ENCODE measurements at places on chromosomes 7 and 10. TPM values are rescaled to one million over a fixed set of nuclear protein-coding genes. Genes with fewer than 3 reads are reported as not detected.

DNA sequence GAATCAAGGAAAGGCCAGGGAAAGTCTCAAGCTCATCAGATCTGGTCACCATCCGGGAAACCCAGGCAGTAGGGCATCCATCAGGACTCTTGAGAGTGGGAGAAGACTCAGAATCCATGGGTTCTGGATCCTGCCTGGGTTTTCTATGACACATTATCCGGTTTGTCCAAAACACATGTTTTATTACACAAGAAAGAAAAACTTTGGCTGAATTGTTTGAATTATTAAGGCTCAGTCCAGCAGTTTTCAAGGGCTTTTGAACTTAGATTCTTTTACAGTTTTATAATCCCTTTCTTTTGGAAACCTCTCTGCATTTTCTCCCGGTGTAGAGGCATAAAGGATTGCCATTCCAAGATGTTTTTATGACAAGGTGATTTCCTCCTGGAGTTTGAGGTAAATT, 528.5 kb upstream of the MGMT start:
- H3K4me1 ChIP-seq, result no peaks in the 10 kb centered on the region
- no peaks in the 10 kb centered on the region for H3K27me3 ChIP-seq
- H3K36me3 ChIP-seq, result no peaks in the 10 kb centered on the region
- no peak overlapping the region for H3K4me3 ChIP-seq
- no peak overlapping the region for H3K27ac ChIP-seq

- no peak overlapping the region for H3K4me3 ChIP-seq
- no peaks in the 10 kb centered on the region for H3K27me3 ChIP-seq
- no peak for DNase-seq
- no peaks in the 10 kb centered on the region for H3K4me1 ChIP-seq
- H3K27ac ChIP-seq, result no peak overlapping the region
- H3K36me3 ChIP-seq, result no peaks in the 10 kb centered on the region
Observed at GRCh38 chr7:112372101-112372500, 78.2 kb upstream of the IFRD1 start.

- DNase-seq, result no peak
- H3K4me3 ChIP-seq, result no peak overlapping the region
- no peaks in the 10 kb centered on the region for H3K27me3 ChIP-seq
- no peaks in the 10 kb centered on the region for H3K4me1 ChIP-seq
Observed at GRCh38 chr10:90424730-90425129, 433.1 kb downstream of the HTR7 start.

- no peaks in the 10 kb centered on the region for H3K4me1 ChIP-seq
- no peak overlapping the region for H3K4me3 ChIP-seq
- H3K36me3 ChIP-seq, result no peaks in the 10 kb centered on the region
Observed at GRCh38 chr10:70462349-70462984, 16.1 kb upstream of the PALD1 start.

DNA sequence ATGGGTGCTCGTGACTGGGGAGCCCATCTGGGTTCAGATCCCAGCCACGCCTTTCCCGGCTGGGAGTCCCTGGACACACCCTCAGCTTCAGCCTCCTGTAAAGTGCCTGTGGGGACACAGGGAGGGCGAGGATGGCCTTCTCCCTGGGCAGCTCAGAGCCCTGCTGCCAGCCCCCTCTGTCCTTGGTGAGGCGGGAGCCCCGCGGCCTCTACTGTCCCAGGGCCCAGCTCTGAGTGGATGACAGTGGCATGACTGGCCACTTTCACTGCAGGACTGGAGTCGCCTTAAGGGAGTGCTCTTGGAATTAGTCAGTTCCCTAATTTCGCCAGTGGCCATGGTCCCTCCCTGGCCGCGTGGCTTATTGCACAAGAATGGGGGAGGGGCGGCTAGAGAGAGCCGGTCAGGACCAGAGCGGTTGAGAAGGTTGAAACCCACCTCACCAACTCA, 4.6 kb downstream of the BRI3 start:
- H3K4me3 ChIP-seq, result no peak overlapping the region
- peak overlapping the region; percentile 9 for H3K27ac ChIP-seq
- peak; percentile 30 for DNase-seq
- H3K36me3 ChIP-seq, result peaks cover 6% of the 10 kb centered on the region

- no peak overlapping the region for H3K4me3 ChIP-seq
- no peaks in the 10 kb centered on the region for H3K36me3 ChIP-seq
- peaks cover 5% of the 10 kb centered on the region for H3K27me3 ChIP-seq
- H3K27ac ChIP-seq, result no peak overlapping the region
- no peak for DNase-seq
- H3K4me1 ChIP-seq, result peaks cover 18% of the 10 kb centered on the region
Observed at GRCh38 chr10:132400041-132400546, 3.1 kb downstream of the PWWP2B start.

DNA sequence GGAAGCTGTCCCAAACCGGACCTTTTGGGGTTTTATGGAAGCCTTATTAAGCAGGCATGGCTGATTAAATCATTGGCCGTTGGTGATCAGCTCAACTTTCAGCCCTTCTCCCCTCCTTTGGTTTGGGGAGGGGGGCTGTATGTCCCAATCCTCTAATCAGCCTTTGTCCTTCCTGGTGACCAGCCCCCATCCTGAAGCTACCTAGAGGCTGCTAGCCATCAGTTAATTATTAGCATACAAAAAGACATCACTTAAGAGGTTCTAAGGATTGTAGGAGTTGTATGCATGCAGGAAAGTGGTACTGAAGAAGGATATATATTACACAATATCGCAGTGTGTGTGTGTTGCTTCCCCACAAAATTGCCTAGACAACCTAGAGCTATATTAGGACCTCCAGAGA, 553.3 kb upstream of the FZD8 start:
- no peak for DNase-seq
- H3K27me3 ChIP-seq, result no peaks in the 10 kb centered on the region
- H3K4me1 ChIP-seq, result no peaks in the 10 kb centered on the region
- H3K27ac ChIP-seq, result no peak overlapping the region
- H3K4me3 ChIP-seq, result no peak overlapping the region

DNA sequence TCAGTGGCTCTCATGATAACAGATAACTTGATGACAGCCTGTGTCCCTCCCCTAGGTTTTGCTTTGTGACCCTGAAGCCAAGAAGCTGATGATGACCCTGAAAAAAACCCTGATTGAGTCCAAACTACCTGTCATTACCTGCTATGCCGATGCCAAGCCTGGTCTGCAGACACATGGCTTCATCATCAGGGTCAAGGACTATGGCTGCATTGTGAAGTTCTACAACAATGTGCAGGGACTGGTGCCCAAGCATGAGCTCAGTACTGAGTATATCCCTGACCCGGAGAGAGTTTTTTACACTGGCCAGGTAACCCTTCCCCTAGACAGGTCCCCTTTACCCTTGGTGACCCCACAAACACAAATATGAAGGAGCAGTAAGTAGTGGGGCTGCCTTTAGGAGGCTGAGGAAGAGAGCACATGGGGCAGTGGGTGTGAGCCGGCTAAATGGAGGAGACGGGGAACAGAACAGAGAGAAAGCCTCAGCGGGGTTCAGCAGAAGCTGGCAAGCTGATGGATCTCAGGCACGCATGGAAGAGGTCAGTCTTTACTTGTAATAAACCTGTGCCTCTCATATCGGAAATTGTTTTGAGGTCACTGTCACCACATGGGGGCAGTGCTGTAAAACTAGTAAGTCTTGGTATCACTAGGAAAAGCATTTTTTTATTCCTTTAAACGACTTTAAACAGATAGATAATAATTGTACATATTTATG, 20.2 kb downstream of the PDCD11 start:
- H3K27me3 ChIP-seq, result no peaks in the 10 kb centered on the region
- no peaks in the 10 kb centered on the region for H3K4me1 ChIP-seq
- no peak overlapping the region for H3K27ac ChIP-seq
- peak; percentile 50 for DNase-seq
- peaks cover 60% of the 10 kb centered on the region for H3K36me3 ChIP-seq

- no peak overlapping the region for H3K4me3 ChIP-seq
- H3K27me3 ChIP-seq, result no peaks in the 10 kb centered on the region
- peaks cover 8% of the 10 kb centered on the region for H3K36me3 ChIP-seq
- H3K4me1 ChIP-seq, result peaks cover 36% of the 10 kb centered on the region
- H3K27ac ChIP-seq, result peak overlapping the region; percentile 61
- no peak for DNase-seq
Observed at GRCh38 chr10:122165484-122166276, 105.4 kb upstream of the BTBD16 start.

DNA sequence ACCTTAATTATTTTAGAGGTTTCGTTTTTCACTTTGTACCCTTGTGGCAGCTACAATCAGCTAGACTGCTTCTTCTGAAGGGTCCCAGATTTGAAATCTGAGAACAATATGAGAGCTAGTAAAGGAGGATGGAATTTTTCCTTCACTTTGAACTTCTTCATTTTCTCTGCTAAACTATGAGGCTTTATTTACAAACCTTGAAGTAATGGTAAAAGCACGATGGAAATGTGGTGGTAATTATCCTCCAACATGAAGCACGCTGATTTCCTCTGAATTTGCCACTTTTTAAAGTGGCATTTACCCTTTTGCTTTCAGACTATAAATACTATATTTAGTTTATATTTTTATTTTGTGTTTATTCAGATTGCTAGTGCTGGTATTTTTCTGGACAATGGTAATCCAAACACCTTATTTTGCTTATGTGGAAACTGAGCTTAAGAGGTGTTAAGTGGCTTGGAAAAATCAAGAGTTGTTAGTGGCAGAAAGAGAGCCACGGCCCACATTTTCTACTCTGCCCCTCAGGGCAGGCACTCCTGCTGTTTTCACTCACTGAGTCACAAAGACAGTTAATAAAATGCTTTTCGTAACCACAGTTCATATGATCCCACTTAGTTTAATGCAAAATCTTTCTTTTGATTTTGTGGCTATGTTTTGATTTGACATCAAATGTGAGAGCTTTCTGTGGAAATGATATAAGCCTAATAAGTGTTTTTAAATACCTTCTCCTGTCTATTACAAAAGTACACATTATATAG, 2.7 kb downstream of the SSMEM1 start:
- H3K36me3 ChIP-seq, result no peaks in the 10 kb centered on the region
- peaks cover 12% of the 10 kb centered on the region for H3K4me1 ChIP-seq
- peak; percentile 13 for DNase-seq

GRCh38 chr10:53064614-53065013, 292.0 kb upstream of the MBL2 start:
- DNase-seq, result no peak
- H3K36me3 ChIP-seq, result no peaks in the 10 kb centered on the region
- no peak overlapping the region for H3K27ac ChIP-seq
- H3K27me3 ChIP-seq, result no peaks in the 10 kb centered on the region
- H3K4me3 ChIP-seq, result no peak overlapping the region

DNA sequence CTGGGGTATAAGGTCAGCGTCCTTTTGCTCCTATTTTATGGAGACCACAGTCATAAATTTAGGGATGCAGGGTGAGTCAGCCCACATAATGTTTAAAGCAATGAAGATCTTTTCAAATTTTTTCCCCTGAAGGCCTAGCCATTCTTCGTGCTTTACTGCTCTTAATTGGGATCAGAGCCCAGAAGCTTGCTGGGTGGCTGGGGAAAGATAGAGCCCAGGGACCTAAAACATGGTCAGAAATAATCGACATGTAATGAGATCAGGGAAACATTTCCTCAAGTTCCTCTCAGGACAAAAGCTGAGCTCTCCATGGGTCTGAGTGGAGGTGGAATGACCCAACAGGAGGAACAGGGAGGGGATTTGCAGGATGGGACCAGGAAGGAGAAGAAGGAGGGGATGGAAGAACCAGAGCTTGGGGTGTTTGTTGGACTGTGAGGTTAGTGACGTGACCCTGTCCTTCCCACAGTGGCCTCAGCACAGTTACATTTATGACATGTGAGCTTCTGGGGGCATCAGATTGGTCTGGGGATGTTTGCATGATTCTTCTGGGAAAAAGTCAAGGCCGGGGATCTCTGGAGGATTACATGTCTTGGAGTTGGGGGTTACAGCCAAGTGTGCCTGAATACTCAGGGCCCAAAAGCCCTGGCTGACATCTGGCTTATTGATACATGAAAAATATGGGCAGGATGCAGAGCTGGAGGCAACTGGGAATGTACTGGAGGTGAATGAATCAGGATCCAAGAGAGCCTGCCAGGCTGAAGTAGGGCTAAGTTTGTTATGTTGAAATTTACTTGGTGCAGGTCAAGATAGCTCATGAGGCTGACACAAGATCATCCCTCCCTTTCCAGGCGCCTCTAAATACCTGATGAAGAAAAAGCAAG, 477.9 kb downstream of the RPS24 start:
- DNase-seq, result no peak
- H3K27ac ChIP-seq, result no peak overlapping the region
- H3K36me3 ChIP-seq, result no peaks in the 10 kb centered on the region
- H3K27me3 ChIP-seq, result no peaks in the 10 kb centered on the region
- no peak overlapping the region for H3K4me3 ChIP-seq

GRCh38 chr7:108480311-108480710, 24.1 kb upstream of the NRCAM start:
- no peaks in the 10 kb centered on the region for H3K27me3 ChIP-seq
- H3K27ac ChIP-seq, result no peak overlapping the region
- H3K4me3 ChIP-seq, result no peak overlapping the region

DNA sequence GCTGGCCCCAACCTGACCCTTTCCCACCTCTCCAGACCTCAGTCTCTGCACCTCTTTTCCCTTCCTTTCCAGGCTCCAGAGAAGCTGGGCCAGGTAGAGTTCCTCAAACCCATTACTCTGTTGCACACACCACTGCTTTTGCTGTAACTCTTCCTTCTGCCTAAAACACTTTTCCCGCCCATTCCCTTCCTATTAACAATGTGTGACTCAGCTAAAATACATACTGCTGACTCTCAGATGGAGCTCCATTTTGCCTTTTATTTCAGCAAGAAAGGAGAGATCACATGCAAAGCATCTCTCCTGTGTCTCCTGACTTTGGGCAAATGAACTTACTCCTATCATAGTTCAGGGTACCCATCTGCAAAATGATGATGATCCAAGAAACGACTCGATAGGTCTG, 201.0 kb downstream of the CALN1 start:
- no peak overlapping the region for H3K27ac ChIP-seq
- DNase-seq, result no peak
- H3K27me3 ChIP-seq, result peaks cover 2% of the 10 kb centered on the region
- no peaks in the 10 kb centered on the region for H3K4me1 ChIP-seq

- H3K4me1 ChIP-seq, result no peaks in the 10 kb centered on the region
- no peak for DNase-seq
- no peak overlapping the region for H3K4me3 ChIP-seq
- H3K27me3 ChIP-seq, result no peaks in the 10 kb centered on the region
- no peaks in the 10 kb centered on the region for H3K36me3 ChIP-seq
Observed at GRCh38 chr10:128230401-128230800, 104.2 kb upstream of the MKI67 start.

- peaks cover 8% of the 10 kb centered on the region for H3K36me3 ChIP-seq
- no peak for DNase-seq
- H3K4me3 ChIP-seq, result no peak overlapping the region
- no peaks in the 10 kb centered on the region for H3K27me3 ChIP-seq
Observed at GRCh38 chr10:128096486-128097199, 29.6 kb downstream of the MKI67 start.

- H3K4me1 ChIP-seq, result no peaks in the 10 kb centered on the region
- no peaks in the 10 kb centered on the region for H3K36me3 ChIP-seq
- peaks cover 13% of the 10 kb centered on the region for H3K27me3 ChIP-seq
Observed at GRCh38 chr7:155463114-155463811, 5.3 kb downstream of the EN2 start.

The FAM13C gene
- not detected for total RNA-seq

The OPALIN gene
- not detected for total RNA-seq

The TMEM184A gene
- total RNA-seq, result 9.5 TPM

The PARP12 gene
- 16.2 TPM for total RNA-seq

The LOXL4 gene
- total RNA-seq, result 8.8 TPM

The SMO gene
- 32.3 TPM for total RNA-seq

The ZNF22 gene
- total RNA-seq, result 0.40 TPM

The LIPN gene
- not detected for total RNA-seq

The VWC2 gene
- not detected for total RNA-seq

The COL1A2 gene
- not detected for total RNA-seq

The TMEM213 gene
- total RNA-seq, result not detected

The PRRT4 gene
- total RNA-seq, result not detected

The CCAR1 gene
- 104 TPM for total RNA-seq

The CHRM2 gene
- total RNA-seq, result not detected

The FANK1 gene
- total RNA-seq, result not detected

The TYW1B gene
- 5.5 TPM for total RNA-seq

All from HepG2 (cell line).